ENCODE measurements at places on chromosomes 16 and 17. TPM values are rescaled to one million over a fixed set of nuclear protein-coding genes. Genes with fewer than 3 reads are reported as not detected.

DNA sequence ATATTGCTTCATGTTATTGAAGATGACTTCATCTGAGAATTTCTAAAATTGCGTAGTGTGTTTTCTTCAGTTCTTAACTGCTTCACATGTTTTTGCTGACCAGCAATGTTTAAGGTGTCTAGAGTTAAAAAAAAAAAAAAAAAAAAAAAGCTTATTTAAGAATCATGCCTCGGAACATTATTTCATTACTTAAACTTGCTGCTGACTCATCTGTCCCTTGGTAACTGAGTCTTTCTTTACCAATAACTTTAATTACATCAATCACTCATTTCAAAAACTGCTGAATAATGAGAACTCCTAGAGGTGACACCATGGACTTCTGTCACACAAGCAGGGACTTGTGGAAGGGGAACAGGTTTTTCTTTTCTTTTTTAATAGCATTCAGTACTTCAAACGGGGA lies 16.2 kb downstream of the IRX5 start:
- H3K27ac ChIP-seq: no peak overlapping the region
- no peaks in the 10 kb centered on the region for H3K4me1 ChIP-seq
- H3K36me3 ChIP-seq: no peaks in the 10 kb centered on the region
- no peak for DNase-seq

DNA sequence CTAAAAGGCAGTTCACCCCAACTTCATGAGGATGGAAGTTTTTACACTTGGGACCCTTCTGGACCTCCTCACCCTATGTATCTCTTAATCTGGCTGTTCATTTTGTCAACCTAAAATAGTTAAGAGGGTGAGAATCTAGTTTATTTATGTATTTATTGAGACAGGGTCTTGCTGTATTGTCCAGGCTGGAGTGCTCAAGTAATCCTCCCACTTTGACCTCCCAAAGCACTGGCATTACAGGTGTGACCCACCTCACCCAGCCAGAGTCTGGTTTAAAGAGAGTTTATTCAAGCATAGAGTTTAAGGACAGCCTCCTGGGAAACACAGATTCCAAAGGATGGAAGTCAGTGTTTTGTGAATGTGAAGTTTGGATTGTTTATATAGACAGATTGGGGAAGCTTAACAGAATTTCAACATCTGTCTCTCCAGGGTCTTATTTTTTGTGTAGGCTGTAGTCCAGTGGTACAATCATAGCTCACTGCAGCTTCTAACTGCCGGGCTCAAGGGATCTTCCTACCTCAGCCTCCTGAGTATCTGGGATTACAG lies 8.0 kb upstream of the APPBP2 start:
- no peaks in the 10 kb centered on the region for H3K36me3 ChIP-seq
- no peaks in the 10 kb centered on the region for H3K27me3 ChIP-seq
- no peak overlapping the region for H3K4me3 ChIP-seq
- H3K27ac ChIP-seq: no peak overlapping the region
- no peaks in the 10 kb centered on the region for H3K4me1 ChIP-seq
- no peak for DNase-seq

- H3K27ac ChIP-seq: no peak overlapping the region
- no peaks in the 10 kb centered on the region for H3K36me3 ChIP-seq
- peaks cover 9% of the 10 kb centered on the region for H3K4me1 ChIP-seq
- H3K27me3 ChIP-seq: peaks cover 19% of the 10 kb centered on the region
- DNase-seq: no peak
- no peak overlapping the region for H3K4me3 ChIP-seq
Observed at GRCh38 chr17:77531641-77532040, 390.9 kb downstream of the SEC14L1 start.

DNA sequence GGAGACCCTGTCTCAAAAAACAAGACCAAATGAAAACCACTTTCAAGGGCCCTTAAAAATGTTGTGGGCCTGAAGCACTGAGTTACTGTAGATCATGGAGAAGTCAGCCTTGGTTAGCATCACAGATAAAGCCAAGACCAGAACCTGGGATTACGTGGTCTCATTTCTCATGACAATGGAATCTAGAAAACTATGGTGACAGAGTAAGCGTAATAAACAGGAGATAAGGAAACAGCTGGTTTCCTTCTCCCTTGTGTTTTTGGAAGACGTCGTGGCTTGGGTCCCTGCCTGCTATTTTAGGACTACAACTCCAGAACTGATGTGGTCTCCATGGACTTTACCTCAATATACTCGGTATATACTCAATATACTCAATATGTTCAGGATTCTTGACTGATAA lies 180.7 kb upstream of the ZFHX3 start:
- no peaks in the 10 kb centered on the region for H3K36me3 ChIP-seq
- no peak overlapping the region for H3K27ac ChIP-seq
- H3K4me1 ChIP-seq: no peaks in the 10 kb centered on the region
- H3K4me3 ChIP-seq: no peak overlapping the region
- no peaks in the 10 kb centered on the region for H3K27me3 ChIP-seq

GRCh38 chr17:48860034-48860433 lies 29.2 kb downstream of the CALCOCO2 start:
- H3K27me3 ChIP-seq: no peaks in the 10 kb centered on the region
- peaks cover 31% of the 10 kb centered on the region for H3K36me3 ChIP-seq
- no peak for DNase-seq
- peaks cover 3% of the 10 kb centered on the region for H3K4me1 ChIP-seq
- no peak overlapping the region for H3K4me3 ChIP-seq

GRCh38 chr16:57514371-57514770 lies 22.0 kb downstream of the CCDC102A start:
- DNase-seq: no peak
- no peaks in the 10 kb centered on the region for H3K27me3 ChIP-seq
- no peaks in the 10 kb centered on the region for H3K36me3 ChIP-seq

DNA sequence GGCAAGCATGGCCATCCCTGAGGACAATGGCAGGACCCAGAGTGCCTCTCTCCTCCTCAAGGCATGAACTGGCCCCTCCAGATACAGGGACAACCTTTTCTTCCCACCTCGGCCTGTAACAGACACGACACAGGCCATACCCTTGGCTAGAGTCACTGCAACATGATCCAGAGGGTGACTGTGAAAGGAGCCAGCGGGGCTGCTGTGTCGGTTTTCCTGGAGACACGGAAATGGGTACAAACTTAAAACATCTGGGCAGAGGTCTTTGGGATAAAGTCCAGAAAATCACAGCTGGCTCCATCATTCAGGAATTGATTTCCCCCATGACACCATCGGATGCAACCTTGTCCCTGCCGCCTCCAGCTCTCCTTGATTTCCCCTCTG lies 5.3 kb downstream of the CEP295NL start:
- DNase-seq: no peak
- no peaks in the 10 kb centered on the region for H3K27me3 ChIP-seq
- H3K4me1 ChIP-seq: no peaks in the 10 kb centered on the region
- no peaks in the 10 kb centered on the region for H3K36me3 ChIP-seq

- H3K27ac ChIP-seq: no peak overlapping the region
- no peak for DNase-seq
- peaks cover 59% of the 10 kb centered on the region for H3K27me3 ChIP-seq
- H3K4me1 ChIP-seq: no peaks in the 10 kb centered on the region
- no peak overlapping the region for H3K4me3 ChIP-seq
Observed at GRCh38 chr16:86297391-86297790, 212.9 kb upstream of the FOXF1 start.

The CNTD1 gene
- total RNA-seq: not detected
